Stimulated activated CD4-positive, alpha-beta T cell treated with anti-CD3 and anti-CD28 coated beads, TNF-alpha, amount 100 ng/mL, for 48 hours (primary cell): ENCODE measurements at places on chromosomes 12 and 14.

DNA sequence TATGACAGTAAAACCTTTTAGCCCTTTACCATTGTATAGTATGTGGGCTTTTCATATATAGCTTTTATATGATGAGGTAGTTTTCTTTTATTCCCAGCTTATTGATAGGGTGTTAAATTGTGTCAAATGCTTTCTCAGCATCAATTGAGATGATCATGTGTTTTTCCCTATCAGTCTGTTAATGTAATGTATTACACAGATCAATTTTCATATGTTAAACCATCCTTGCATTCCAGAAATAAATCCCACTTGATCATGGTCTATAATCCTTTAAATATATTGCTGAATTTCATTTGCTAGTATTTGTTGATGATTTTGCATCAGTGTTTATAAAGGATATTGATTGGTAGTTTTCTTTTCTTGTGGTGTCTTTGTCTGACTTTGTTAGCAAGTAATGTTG is 603.9 kb downstream of the TRHDE start:
- DNase-seq, result no peak

DNA sequence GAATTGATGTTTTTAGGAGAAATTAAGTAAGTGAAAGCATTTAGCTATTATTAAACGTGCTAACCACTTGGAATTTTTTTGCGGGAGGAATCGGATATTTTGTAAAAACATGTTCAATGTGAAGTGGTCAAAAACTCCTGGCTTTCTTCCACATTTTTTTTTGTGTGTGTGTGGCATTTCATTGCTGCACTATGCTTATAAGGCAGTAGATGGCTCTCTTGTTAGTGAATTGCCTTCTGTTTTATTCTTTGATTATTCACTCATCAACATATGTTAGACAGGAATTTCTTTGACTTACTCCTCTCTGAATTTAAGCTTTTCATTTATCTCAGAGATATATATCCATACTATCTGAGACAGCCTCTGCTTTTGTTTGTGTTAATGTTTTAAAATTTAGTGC is 71.3 kb downstream of the DERA start:
- DNase-seq, result no peak

DNA sequence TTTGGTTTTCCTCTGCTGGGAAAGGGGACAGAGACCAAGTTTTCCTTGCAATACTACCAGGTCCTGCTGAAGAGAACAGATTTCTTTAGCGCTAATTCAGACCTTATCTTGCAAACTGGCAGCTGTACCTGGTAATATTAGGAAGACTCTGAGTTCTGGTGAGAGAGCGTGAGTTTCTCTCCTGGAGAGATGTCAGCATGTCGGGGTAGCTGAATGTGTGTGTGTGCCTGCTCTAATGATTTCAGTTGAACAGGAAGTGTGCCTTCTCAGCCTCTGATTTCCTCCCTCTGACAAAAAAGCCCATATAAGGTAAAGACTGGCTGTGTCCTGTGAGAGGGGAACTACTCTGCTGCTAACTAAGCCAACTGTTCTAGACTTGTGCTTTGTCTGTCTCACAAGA is 10.3 kb upstream of the ERP27 start:
- DNase-seq, result no peak

DNA sequence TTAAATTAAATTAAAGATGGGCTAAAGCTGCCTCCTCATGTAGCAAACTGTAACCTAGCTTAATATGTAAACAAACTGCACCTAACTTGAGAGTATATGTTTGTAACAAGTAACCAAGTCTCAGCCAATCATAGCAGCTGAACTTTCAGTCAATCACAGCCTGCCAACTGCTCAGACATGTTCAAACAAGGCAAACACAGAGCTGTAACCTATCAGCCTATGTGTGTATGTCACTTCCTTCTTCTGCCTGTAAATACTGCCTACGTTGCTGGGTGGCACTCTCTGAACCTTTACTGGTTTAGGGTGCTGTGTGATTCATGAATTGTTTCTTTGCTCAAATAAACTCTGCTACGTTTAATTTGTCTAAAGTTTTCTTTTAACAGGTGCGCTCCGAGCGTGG is 2.9 kb downstream of the SERPINA6 start:
- DNase-seq, result no peak

- no peak for DNase-seq
These were observed 589.0 kb downstream of the C12orf50 start for GRCh38 chr12:87439990-87440827.

- DNase-seq, result no peak
These were observed 66.4 kb downstream of the PAWR start for GRCh38 chr12:79624378-79624777.

- no peak for DNase-seq
These were observed 3.1 kb upstream of the RAB5B start for GRCh38 chr12:55970775-55971174.

DNA sequence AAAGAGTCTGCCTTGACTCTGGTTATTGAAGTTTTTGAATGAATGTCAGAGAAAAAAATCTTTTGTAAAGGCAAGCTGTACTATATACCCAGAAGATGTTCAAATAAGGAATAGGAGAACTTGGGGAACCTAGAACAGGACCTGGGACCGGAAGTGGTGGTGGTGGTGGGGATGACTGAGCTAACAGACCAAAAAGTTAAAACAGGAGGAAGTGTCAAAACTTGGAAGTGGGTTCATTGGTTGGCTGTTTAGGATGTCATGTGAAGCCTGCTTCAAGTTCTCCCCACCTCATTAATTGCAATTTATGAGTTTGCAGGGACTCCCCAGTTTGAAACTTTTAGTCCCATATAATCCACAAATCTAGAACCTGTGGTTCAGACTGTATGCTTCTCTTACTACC is 26.2 kb downstream of the PLXNC1 start:
- no peak for DNase-seq

- no peak for DNase-seq
These were observed 1822.4 kb upstream of the SEL1L start for GRCh38 chr14:83356080-83356479.

DNA sequence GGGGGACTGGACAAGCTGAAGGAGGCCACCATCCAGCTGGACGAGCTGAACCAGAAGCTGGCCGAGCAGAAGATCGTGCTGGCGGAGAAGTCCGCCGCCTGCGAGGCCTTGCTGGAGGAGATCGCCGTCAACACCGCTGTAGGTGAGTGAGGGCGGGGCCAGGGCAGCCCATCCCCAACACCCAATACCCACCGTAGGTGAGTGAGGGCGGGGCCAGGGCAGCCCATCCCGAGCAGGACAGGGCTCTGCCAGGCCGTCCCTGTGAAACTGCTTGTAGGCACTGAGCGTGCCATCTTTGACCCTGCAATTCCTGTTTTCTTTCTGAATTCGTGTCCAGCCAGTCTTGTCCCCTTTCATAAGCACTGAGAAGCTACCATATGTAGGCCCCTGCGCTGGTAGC is 74.0 kb downstream of the CCDC92 start:
- no peak for DNase-seq

GRCh38 chr12:39798429-39798828 is 178.8 kb upstream of the ABCD2 start:
- no peak for DNase-seq

- DNase-seq, result no peak
These were observed 2.5 kb downstream of the SLC38A1 start for GRCh38 chr12:46266382-46266791.

- no peak for DNase-seq
These were observed 11.7 kb downstream of the ELK3 start for GRCh38 chr12:96205908-96206307.

DNA sequence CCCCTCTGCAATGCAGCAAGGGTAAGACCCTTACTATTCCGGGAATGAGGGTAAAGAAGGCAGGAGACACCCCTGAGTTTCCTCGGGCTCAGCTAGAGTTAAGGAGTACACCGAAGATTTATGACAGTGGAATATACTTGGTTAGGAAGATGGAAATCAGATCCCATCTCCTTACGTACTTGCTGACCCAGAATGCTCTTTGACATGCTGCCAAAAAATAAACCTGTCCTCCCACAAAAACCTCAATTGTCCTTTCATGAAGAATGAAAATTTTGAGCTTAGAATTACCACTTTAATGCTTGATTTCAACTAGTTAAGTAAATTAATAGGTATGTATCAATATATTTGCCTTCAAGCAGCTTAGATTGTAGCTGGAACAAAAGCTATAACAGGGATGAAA is 99.5 kb downstream of the PRIMA1 start:
- no peak for DNase-seq

GRCh38 chr12:108905725-108906124 is 25.8 kb downstream of the DAO start:
- no peak for DNase-seq

- no peak for DNase-seq
These were observed 195.0 kb downstream of the PIK3C2G start for GRCh38 chr12:18456344-18456743.

GRCh38 chr14:76781648-76782051 is 20.4 kb downstream of the VASH1 start:
- DNase-seq, result no peak

- no peak for DNase-seq
These were observed 1.4 kb downstream of the SYNE3 start for GRCh38 chr14:95515080-95515489.

GRCh38 chr12:115440438-115440837 is 756.5 kb upstream of the TBX3 start:
- DNase-seq, result no peak

GRCh38 chr12:106918746-106919145 is 37.0 kb upstream of the TMEM263 start:
- DNase-seq, result no peak

GRCh38 chr14:95164506-95164905 is 7.2 kb upstream of the DICER1 start:
- no peak for DNase-seq

DNA sequence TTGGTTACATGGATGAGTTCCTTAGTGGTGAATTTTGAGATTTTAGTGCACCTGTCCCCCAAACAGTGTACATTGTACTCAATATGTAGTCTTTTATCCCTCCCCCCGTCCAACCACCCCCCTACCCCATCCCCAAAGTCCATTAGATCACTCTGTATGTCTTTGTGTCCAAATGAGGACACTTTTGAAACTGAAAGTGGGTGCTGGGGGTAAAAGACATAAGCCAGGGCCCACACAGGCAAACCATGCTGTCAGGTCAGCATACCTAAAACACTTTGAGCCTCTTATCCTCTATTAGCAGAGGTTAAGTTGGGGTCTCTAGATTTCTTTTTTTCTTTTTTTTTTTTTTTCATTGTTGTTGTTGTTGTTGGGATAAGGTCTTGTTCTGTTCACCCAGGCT is 31.3 kb upstream of the KICS2 start:
- DNase-seq, result no peak

- no peak for DNase-seq
These were observed 35.7 kb downstream of the HNRNPC start for GRCh38 chr14:21233457-21234076.

GRCh38 chr12:91163116-91163515 is 19.5 kb downstream of the DCN start:
- DNase-seq, result no peak

GRCh38 chr12:102548543-102548942 is 68.2 kb upstream of the IGF1 start:
- DNase-seq, result no peak

DNA sequence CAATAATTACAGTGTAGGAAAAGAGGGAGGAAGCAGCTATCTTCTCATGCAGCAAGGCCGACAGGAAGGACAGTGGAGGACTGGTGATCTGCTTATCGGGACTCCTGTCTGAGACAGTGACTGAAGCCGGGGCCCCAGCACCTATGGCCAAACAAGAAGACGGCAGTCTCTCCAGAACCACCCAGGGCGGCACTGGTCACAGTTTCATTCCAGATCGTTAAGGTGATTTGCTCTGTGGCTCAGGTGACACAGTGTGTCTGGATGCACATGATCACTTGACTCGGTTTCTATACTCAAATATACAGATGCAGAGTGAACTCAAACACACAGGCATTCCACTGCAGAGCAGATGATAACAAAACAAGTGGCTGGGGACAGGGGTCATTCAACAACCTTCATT is 52.1 kb upstream of the CORO1C start:
- DNase-seq, result no peak

DNA sequence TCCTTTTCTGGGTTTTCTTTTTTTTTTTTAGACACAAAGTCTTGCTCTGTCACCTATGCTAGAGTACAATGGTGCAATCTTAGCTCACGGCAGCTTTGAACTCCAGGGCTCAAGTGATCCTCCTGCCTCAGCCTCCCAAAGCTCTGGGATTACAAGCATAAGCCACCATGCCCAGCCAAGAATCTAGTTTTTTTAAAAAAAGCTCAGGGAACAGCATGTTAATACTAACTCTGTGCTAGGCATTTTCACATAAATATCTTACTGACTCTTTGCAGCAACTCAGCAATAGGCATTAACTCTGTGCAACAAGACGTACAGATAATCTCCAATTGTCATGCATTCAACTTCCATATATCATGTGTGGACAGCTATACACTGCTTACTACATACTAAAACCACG is 97.4 kb downstream of the LLPH start:
- DNase-seq, result no peak

DNA sequence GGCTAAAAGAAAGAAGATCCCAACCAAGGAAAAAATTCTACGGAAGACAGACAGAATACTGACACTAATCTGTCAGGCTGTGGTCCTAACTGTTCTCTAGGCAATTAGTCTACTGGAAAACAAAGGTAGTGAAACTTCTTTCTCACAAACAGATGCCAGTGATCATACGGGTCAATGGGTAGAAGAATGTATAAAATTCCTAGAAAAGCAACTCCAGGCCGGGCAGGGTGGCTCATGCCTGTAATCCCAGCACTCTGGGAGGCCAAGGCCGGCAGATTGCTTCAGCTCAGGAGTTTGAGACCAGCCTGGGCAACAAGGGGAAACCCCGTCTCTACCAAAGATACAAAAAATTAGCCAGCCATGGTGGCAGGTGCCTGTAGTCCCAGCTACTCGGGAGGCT is 64.8 kb downstream of the HECTD4 start:
- DNase-seq, result no peak

GRCh38 chr12:122350141-122350848 is 72.2 kb downstream of the CLIP1 start:
- no peak for DNase-seq

GRCh38 chr12:75937486-75937885 is 94.1 kb downstream of the PHLDA1 start:
- DNase-seq, result no peak

GRCh38 chr12:121798787-121799155 is 5.0 kb upstream of the SETD1B start:
- DNase-seq, result no peak

GRCh38 chr12:25835385-25835784 is 123.1 kb upstream of the RASSF8 start:
- DNase-seq, result no peak

DNA sequence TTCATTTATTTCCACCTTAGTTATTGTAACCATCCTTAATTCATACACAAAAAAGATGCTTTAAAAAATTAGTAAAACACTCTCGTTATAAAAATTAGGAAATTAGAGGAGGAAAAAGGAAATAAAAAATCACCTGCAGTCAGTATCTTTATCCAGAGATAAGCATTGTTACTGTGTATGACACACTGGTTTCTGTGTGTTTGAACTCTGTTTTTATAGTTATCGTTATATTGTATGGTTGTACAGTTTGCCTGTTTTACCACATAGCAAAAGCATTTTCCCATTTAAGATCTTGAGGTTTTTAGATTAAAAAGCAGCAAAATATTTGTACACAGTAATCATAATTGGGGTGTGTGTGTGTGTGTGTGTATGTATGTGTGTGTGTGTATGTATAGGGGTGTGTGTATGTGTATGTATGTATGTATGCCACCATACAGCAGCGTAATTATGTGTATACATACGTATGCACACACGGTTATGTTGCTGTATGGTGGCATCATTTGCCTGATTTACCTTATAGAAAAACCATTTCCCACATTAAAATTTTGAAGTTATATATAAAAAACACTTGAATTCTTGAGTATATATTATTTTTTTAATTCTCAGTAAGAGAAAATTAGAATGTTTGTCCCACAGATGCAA is 19.8 kb downstream of the WNK1 start:
- DNase-seq, result no peak
